ENCODE measurements at places on chromosomes 4 and X.

GRCh38 chr4:153572609-153573008 lies 106.4 kb downstream of the TMEM131L start:
- no peak for DNase-seq

GRCh38 chr4:176981551-176981950 lies 188.8 kb upstream of the VEGFC start:
- no peak for DNase-seq

DNA sequence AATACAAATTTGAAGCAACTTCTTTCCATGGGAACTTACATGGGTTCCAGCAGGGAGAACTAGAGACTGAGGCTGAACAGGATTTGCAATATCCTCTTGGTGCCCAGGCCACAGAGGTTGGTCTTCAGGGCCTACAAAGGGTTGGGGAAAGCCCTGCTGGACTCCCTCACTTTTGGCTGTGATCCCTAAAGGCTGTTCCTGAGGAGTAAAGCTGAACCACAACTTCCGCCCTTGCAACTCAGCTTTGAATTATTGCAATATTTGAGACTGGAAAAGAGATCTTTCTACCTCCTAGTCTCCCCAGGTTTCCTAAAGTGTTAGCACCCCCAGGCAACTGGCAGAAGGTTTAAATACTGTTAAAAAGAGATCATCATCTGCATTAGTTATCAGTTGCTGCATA lies 26.9 kb downstream of the DCHS2 start:
- no peak for DNase-seq

- DNase-seq = no peak
These were observed 35.9 kb upstream of the PPM1K start for GRCh38 chr4:88320224-88320779.

DNA sequence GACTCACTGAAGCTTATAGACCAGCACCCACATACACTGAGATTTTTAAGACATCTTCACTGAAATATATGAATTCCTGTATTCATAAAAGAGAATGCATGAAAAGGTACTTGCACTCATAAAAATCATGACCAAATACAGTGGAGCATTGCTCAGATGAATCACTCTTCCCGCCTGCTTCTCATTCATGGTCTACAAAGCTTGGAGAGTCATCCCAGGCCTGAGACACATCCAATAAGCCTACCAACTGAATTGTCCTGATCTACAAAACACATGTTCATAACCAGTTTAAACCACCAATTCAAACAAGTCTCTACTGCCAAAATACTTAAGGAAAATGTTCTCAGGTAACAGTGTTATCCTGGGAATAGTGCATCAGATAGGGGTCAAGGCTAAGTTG lies 38.1 kb downstream of the PROM1 start:
- DNase-seq = no peak

DNA sequence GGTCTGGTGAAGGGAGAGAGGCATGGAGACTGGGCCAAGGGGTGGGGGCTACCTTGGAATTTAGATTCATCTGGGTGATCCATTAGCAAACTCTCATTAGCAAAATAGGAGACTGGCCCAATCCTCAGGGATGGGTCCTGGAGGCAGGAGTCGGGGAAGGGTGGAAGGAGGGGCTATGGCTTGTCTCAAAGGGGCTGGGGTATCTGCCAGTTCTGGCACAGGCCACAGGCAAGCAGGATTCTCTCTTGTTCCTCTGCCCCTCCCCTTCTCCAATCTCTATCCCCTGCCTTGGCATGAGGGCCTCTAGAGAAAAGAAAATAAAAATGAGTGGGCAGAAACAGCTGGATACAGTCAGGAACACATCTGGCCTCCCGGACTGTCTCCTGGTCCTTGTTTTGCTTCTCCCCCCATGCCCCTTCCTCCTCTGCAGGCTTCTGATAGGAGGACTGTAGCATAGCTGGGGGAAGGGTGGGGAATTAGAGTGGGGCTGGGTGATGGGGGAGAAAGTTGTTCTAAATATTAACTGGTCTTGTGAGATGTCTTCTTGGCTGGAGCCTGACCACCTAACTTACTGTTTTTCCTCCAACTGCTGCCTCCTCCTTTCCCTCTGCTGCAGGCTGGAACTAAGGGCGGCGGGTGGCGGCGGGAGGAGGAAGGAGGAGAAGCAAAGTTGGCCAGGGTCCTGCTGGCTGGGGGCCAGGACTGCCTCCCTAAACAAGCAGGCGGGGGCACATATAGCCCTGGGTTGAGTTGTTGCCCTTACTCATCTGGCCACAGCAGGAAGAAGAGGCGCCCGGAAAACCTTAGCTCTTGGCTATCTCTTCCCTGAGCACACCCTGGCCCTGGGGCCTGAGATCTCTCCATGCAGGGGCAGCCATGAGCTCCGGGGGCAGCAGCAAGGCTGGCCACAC lies 53.3 kb upstream of the LAS1L start:
- DNase-seq = no peak
